ENCODE measurements at places on chromosomes 11 and 22.

GRCh38 chr11:4830346-4830745 lies 9.2 kb downstream of the OR51F2 start:
- no peak for DNase-seq

- DNase-seq: no peak
These were observed 63.5 kb downstream of the BRD1 start for GRCh38 chr22:49764127-49764581.

DNA sequence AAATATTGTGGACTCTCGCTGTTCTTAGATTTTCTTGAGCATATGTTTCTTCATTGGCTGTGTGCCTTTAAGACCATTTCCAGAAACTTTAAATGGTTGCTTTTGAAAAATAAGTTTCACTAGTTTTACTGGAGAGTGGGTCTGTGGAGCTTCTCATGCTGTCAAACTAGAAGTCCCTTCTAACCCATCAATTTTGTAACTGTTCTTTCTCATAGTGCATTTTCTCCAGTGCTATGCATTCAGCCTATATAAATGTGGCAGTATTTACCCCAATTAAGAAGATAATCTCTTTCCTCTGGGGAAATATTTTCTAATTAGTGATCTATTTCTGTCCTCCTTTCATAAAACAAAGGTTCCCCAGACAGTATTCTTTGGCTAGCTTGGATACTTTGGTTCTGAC lies 97.9 kb upstream of the RRM1 start:
- DNase-seq: no peak

GRCh38 chr22:17563936-17564391 lies 666 bp downstream of the SLC25A18 start:
- DNase-seq: no peak

GRCh38 chr22:36985211-36985889 lies 33.9 kb downstream of the TST start:
- no peak for DNase-seq

DNA sequence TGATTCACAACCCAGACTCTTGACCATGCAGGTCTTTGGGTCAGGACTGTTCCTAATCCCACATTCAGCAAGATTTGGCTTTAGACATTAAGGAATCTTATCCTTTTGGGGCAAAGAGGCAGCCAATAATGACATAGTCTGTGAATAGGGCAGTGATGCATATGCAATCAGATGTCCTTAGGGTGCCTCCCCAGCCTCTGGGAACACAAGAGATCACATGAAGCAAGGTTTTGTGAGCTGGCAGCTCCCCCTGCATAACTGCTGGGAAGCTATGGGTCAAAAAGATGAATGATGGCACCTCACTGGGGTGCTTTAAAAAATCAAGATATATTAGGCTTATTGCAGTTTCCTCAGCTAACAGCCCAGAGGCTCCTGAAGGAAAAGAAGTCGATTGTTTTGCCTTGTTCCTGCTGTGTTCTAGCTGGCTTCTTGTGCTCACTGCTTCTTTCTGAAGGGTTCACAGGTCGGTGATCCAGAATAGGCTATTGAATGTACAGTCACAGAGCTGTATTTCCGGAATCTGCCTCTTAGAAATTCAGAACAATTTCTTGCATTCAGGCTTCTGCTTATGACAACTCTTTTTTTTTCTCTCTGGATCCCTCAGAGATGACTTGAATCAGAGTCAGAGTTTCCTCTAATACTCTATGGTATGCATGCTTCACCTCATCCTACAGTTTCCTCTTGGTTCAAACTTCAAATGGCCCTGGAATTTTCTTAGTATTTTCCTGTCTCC lies 31.7 kb downstream of the INSC start:
- no peak for DNase-seq

GRCh38 chr11:42253156-42253555 lies 793.7 kb upstream of the LRRC4C start:
- no peak for DNase-seq

GRCh38 chr11:110979696-110980095 lies 265.8 kb upstream of the POU2AF2 start:
- DNase-seq: no peak

GRCh38 chr22:29060251-29060869 lies 1.3 kb downstream of the C22orf31 start:
- no peak for DNase-seq

GRCh38 chr22:39620924-39621690 lies 50.6 kb downstream of the CACNA1I start:
- no peak for DNase-seq

- DNase-seq: no peak
These were observed 45.4 kb downstream of the GGTLC2 start for GRCh38 chr22:22689621-22690345.

- DNase-seq: no peak
These were observed 165.1 kb downstream of the CEP164 start for GRCh38 chr11:117492578-117493251.

DNA sequence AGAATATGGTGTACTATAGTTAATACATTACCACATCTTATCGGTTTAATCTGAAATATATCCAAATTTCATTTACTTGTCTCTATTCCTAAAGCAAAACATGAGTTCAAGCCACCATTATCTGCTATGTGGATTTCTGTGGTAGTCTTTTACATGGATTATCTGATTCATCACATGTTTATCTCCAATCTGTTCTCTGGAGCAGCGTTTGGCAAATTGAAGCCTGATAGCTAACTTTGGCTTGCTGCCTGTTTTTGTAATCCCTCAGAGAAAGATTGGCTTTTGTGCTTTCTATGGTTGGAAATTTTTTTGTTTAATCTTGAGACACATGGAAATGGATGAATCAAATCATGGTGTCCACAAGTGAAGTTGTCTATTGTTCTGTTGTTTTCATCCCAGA lies 274.3 kb downstream of the JRKL start:
- no peak for DNase-seq
